ENCODE measurements at places on chromosomes 12 and 14.

DNA sequence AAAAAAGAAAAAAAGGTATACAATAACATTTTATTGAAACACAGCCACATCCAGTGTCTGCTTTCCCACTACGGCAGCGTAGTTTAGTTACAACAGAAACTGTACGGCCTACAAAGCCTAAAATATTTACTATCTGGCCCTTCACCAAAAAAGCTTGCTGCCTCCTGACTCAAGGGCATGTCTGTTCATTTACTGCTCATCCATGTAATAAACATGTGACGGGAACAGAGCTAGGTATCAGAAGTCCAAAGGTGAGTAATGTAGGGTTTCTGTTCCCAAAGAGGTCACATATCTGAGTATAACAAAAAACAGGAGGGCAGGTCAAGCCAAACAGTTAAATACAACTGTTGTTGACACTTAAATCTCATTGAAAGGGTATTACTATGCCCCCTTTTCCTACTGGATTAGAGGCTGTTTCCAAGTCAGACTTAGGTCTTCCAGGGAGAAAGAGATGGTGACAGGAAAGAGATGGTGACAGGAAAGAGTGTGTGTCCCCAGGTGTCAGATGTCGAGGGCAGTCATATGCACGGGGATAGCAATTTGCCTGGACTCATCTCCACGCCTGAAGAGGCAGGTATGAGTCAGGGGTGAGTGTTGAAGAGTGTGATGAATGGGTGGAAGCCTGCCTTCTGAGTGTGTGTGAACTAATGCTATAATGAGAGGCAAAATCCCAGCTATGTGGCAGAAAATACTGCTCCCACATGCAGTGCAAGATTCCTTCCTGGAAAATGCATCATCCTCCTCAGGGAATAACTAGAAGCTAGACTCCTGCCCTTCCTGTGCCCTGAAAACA is 77.7 kb downstream of the MAP3K9 start:
- DNase-seq, result no peak

GRCh38 chr14:37466623-37467088 is 128.4 kb downstream of the FOXA1 start:
- peak; percentile 27 for DNase-seq

DNA sequence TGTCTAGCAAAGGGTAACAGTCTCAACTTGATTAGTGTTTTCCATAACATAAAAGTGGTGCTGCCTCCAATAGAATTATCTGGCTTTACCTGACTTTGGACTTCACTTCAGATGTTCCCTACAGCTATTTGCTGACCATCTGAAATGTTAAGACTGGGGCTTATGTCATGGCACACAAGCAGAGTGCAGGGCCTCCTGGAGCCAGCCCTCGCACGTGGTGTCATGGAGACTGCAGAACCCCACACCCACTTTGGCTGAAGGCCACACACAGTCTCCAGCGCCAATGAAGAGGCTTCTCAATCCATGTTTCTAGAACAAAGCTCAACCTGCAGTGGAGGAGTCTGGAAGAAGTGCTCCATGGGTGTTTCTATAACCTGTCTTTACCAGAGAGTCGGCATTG is 169.6 kb upstream of the FRMD6 start:
- no peak for DNase-seq

- DNase-seq, result no peak
Measured at GRCh38 chr12:114841557-114842251, 157.7 kb upstream of the TBX3 start.

GRCh38 chr14:69152902-69153151 is at the start of gene DCAF5:
TSS of gene DCAF5 (minus strand) at chr14:69153119. CDS start at chr14:69152978, 141 bp downstream.
- peak; percentile 96 for DNase-seq

DNA sequence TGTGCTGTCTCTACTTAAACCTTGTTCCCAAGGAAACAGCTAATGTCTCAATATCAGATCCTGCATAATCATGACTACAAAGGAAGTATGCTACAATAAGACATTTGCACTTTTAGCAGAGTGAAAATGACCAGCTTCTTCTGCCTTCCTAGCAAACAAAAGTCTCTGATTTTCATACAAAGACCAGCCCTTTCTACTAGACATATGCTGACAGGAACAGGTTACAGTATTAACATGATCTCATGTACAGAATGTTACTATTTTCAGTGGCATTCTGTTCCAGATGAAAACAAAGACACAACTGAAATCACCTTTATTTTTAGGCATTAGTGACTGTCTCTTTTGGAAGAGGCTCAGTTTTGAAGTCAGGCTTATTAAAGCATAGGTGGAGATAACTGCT is 228.6 kb downstream of the MED13L start:
- DNase-seq, result no peak

DNA sequence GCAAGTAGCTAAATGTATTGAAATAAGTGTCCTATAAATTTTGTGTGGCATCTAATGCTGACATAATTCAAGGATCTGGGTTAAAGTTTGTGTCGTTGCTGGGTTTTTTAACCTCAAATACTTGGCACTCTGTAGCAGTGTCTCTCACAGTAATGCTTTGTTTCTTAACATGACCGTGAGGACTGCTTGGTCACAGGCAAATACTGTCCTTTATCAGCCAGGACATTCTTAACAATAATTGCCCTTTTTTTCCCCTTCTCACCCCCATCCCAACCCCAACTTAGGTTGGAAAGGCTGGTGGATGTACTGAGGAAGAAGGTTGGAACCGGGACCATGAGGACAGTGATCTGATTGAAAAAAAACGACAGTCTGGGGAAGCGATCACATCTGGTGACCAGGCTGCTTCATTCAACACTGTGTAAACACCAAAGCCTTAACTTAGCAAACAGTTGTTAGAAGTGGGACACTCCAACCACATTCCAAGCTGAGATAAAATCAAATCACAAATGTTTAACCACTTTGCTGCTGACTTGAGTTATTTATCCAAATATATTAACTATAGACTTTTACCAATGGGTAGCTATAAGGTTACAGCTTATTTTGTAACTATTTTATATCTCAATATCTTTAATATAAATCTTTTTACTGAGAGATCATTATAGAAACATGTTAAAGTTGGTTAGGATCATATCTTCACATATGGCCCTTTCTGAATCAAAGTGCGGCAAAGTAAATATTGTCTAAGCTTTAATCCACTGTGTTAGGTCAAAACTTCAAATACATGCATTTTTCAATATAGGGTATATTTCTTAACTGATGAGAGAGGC is 48.2 kb downstream of the FOXA1 start:
- peak; percentile 72 for DNase-seq

DNA sequence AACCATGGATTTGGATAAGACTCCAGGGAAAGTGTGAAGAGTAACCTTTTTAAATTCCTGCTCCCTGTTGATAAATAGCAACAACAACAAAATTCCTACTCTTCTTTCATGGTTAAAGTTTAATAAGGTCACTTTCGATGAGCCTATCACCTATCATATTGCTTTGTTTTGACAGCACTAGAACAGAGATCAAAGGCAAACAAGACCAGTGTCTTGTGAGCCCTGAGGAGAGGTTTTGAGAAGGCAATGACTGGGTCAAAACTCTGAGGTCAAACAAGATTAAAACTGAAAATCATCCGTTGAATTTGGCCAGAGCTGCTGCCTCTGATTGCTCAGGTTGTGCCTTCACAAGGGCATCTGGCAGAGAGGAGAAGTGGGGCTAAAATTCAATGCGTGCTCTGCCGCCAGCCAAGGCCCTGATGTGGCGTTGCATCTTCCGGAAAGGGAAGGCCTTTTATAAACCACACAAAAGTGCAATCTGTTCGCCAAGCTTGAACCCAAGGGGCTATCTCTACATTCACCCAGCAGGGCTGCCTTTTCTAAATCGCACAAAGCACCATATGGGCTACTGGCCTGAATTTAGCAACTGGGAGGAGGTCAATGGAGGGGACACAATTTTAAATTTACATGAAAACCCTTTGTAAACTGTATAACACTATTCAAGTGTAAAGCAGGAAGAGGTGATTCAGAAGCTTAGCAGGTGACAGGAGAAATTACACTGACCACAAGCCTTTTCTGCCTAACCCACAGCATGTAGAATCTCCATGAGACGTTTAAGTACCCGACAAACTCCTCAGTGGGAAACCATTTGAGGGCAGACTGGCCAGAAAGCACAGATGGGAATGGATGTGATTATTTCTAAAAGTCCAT is 140.8 kb downstream of the DAD1 start:
- DNase-seq, result no peak

DNA sequence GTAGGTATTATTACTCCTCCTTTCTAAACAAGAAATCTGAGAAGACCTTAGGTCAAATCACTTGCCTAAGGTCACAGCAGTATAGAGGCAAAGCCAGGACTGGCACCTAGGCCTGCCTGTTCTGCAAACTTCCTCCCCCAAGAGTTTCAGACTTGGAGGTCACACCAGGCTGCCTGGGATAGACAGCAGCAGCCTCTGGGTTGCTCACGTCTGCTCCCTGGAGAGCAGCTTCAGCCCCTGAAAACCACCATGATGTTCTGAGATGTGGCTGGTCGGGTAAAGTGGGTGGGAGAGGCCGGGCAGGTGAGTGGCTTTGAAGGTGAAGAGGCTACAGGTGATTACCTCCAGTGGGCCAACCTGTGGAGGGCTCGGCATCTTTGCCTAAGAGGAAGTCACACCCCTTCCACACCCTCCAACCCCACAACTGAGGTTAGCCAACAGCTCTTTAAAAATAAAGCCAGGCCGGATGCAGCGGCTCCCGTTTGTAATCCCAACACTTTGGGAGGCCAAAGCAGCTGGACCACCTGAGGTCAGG is 37.0 kb upstream of the PNMA1 start:
- no peak for DNase-seq

- peak; percentile 92 for DNase-seq
Measured at GRCh38 chr12:69698769-69699540, at the start of gene BEST3. TSS of gene BEST3 (minus strand) at chr12:69699303. CDS start at chr12:69697798, 1,505 bp downstream.

GRCh38 chr14:24298892-24299254 is 707 bp downstream of the DHRS1 start:
- DNase-seq, result no peak

GRCh38 chr12:113693693-113694092 is 222.0 kb upstream of the LHX5 start:
- no peak for DNase-seq

DNA sequence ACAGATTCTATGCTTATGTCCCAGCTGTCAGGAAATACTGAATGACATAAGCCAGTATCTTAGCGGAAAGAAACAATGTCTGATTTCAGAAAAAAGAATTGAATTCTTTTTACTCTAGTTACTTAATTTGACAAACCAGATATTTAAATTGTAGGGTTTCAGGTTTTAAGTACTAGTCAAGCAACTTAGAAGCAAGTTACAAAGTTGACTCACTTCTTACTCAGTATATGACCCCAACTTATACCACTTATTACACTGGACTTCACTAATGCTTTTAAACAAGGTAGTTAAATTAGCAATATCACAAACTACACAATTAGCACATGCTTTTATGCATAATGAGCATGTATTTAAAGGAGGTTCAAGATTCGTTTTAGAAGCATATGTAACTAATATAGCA is 7.1 kb downstream of the GMFB start:
- no peak for DNase-seq

DNA sequence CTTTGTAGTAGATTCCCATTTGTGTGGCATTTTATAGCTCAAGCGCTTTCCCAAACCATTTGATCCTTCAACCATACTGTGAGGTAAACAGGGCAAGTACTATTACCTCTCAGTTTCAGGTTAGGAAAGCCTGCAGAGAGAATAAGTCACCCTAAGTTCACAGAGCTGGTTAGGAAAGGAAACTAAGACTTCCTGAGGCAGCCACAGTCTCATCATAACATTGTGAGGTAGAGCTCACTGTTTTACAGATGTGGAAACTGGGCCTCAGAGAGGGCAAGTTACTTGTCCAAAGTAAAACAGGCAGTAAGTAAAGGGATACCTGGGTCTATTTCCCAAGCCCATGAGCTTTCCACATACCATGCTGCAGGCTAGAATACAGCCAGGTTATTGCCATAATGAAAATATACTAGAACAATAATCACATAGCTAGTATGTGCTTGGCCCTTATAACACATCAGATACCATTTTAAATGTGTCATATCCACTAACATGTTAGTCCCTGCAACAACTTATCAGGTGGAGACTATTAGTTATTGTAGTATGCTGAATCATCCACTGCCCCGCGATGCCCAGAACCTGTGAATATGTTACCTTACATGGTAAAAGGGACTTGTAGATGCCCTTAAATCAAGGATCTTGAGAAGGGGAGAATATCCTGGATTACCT is 150.9 kb upstream of the GRIP1 start:
- no peak for DNase-seq

DNA sequence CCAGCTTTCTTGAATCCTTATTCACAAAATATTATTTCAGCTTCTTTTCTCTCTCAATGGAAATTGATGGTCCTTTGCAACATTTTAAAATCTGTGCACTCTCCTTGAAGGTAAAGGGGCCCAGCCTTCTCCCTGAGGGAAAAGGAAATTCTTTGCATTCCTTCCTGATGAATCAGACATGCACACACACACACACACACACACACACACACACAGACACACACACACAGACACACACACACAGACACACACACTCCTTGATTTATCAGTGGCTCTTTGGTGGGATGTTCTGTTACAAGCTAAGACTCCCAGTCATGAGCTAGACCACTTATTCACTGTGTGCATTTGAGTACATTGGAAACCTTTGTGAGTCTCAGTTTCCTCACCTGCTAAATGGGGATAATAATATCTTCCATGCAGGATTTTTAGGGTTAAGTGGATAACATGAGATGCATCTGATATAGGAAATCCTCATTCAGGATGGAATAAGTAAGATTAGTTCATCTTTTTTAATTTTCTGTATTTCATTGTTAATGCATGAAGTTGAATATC is 45.1 kb upstream of the HMGA2 start:
- no peak for DNase-seq

DNA sequence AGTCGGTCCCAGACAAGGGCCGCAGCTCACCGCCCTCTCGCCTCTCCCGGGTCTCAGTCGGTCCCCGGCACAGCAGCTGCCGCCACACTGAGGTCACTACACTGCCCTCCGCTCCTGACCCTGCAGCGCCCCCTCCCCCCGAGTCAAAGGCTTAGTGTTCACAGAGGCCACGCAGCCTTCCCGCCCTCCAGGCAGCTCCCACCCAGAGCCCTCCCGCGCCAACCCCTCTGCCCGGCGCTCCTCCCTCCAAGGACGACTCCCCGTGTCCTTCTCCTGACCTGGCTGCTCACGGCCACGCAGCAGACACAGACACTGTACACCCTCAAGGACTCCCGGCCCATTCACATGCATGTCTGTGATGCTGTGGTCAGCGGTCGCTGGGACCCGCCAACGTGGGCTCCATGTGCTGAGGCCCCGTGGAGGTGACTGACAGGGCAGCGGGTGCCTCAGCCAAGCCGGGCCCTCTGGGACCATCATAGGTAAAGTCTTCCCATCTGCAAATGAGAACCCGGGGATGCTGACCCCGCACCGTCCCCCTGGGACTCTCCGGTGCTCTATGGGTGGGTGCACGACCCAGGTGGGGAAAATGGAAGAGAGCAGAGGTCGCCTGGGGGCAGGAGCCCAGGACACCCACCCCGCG is 16.3 kb upstream of the GALNT9 start:
- DNase-seq, result no peak

- no peak for DNase-seq
Measured at GRCh38 chr12:26749781-26750180, 83.2 kb downstream of the ITPR2 start.
